ENCODE measurements at places on chromosomes 1 and 21.

- peak; percentile 73 for DNase-seq
Observed at GRCh38 chr1:54850737-54851136, 36.3 kb downstream of the DHCR24 start.

GRCh38 chr1:21910558-21911204, 26.4 kb downstream of the HSPG2 start:
- no peak for DNase-seq

- no peak for DNase-seq
Observed at GRCh38 chr1:157168015-157168414, 29.8 kb upstream of the ETV3 start.

DNA sequence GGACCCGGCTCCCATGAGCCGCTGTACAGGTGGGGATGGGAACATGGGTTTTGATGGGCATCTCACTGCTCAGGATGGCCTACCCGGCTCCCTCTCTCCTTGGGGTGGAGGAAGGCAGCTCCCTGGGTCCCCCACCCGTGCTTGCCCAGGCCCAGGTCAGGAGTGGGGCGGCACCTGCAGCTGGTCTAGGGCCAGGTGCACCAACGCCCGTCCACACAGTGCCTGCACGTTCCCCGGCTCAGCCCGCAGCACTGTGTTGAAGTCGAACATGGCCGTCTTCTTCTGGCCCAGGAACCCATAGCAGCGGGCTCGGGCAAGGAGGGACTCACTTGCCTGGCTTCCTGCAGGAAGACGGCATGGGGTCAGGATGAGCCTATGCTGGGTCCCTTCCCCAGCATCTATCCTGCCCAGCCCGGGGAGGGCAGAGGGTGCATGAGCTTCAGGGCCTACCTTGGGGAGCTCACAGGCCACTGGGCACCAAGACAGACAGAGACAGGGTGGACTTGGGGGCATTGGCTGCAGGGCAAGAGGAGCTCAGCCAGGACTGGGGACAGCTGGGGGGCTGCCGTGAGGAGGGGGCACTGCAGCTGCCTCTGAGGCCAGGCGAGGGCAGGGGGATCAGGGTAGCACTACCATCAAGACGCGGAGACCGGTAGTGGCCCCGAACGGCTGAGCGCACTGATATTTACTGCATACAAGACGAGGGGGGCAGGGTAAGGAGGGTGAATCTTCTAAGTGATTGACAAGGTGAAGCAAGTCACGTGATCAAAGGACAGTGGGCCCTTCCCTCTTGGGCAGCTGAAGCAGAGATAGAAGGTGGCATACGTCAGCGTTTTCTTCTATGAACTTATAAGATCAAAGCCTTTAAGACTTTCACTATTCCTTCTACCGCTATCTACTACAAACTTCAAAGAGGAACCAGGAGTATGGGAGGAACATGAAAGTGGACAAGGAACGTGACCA, 17.8 kb downstream of the TTC34 start:
- DNase-seq, result no peak

DNA sequence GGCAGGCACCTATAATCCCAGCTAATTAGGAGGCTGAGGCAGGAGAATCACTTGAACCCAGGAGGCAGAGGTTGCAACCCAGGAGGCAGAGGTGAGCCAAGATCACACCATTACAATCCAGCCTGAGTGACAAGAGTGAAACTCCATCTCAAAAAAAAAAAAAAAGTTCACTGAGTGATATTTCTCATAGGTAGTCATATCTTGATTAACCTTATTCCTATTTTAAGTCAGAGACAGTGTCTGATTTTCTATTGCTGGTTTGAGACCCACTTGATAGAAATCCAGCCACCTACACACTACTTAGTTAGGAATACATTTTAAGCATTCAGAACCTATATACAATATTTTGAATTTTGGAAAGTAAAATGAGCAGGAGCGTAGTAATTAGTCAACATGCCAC, 357.4 kb upstream of the ADGRL2 start:
- DNase-seq, result no peak

GRCh38 chr1:46220808-46221207, 17.7 kb downstream of the LURAP1 start:
- no peak for DNase-seq

DNA sequence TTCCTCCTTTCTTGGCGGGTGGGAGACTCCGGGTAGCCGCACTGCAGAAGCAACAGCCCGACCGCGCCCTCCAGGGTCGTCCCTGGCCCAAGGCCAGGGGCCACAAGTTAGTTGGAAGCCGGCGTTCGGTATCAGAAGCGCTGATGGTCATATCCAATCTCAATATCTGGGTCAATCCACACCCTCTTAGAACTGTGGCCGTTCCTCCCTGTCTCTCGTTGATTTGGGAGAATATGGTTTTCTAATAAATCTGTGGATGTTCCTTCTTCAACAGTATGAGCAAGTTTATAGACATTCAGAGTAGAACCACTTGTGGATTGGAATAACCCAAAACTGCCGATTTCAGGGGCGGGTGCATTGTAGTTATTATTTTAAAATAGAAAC, 2.5 kb downstream of the OLIG2 start:
- no peak for DNase-seq

- no peak for DNase-seq
Observed at GRCh38 chr1:232066521-232066920, 439.9 kb downstream of the DISC1 start.

- DNase-seq, result no peak
Observed at GRCh38 chr1:161164901-161165610, 1.2 kb upstream of the PPOX start.

DNA sequence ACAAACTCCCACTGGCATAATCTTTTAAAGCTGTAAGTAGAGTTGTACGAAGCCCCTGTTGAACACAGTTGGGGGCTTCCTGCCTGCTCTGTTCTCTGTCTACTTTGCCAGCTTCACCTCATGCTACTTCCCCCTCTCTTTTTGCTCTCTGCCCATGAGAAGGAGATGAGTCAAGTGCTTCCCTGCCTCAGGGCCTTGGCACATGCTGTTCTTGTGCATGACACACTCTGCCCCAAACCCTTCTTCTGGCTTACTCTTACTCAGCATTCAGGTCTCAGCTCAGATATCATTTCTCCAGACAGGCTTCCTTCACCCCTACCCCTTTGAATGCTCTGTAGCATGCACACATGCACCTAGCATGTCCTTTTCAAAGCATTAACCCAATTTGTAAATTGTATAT, 208.8 kb downstream of the FOXD2 start:
- no peak for DNase-seq

- no peak for DNase-seq
Observed at GRCh38 chr1:48673332-48674105, 103.2 kb downstream of the BEND5 start.

- DNase-seq, result no peak
Observed at GRCh38 chr1:36172983-36173382, 17.0 kb downstream of the MAP7D1 start.

DNA sequence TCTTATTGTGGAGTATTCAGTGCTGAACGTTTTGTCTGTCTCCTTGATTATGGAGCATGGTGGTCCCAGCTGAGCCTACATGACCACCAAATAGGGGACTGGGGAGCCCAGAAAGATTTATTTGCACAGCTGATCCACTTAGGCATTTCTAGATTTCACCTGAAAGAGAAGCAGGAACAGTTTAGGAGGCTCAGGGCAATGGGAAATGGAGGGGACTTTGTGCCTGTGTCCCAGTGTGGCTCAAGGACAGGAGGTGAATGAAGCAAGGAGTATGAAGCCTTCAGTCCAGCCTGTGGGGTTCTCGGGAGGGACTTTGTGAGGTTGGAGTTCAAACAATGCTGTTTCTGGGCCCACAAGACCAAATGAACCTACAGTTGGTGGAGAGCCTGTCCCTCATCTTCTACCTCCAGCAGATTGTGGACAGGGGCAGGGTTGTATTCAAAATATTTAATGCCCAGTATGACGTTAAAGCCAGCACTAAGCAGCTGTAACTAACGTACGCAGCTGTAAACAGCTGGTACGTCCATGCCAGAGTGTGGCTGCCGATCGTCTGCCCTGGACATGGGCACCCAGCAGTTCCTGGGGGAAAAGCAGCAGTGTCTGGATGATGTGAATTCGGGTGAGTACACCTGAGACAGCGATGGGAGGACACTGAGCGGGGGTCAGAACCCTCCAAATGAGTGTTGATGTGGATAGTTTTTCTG, 164.9 kb upstream of the RAB4A start:
- no peak for DNase-seq

All from fibroblast of skin of left quadriceps (primary cell).